Neuronal stem cell (in vitro differentiated cells): ENCODE measurements at places on chromosomes 16 and 17.

DNA sequence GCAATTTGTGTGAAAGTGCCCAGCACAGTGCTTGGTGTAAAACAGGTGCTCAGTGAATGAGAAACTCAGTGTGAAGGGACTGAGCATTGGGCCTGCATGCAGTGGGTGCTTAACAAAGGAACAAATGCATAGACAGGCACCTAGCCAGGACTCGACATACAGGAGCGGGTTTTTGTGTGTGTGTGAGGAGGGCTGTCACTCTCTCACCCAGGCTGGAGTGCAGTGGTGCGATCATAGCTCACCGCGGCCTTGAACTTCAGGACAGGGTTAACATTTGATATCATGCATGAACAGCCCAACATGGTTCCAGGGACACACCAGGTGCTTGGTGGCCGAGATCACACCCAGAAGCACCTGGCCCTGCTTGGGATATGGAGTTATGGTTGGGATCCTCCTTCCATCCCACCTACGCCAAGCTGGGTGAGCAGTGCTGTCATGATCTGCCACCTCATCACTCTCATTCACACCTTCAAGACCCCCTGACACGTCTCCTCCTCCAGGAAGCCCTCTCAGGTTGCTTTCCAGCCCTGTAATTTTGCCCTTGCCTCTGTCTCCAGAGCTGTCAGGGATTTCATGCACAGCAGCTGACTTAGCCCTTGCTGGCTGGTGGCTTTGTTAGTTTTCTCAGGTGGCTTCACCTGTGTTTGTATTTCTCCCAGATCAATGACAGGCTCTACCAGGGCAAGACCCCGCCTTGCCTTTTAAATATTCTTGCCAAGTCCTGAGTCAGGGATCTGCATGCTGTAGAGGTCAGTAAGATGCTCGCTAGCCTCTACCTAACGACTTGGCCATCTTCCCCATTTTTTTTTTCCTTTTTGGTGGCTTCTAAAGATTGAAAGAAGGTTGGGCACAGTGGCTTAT, 66.4 kb downstream of the OR1D5 start:
- DNase-seq = no peak

GRCh38 chr17:57135789-57136291, 50.8 kb downstream of the AKAP1 start:
- DNase-seq = no peak

DNA sequence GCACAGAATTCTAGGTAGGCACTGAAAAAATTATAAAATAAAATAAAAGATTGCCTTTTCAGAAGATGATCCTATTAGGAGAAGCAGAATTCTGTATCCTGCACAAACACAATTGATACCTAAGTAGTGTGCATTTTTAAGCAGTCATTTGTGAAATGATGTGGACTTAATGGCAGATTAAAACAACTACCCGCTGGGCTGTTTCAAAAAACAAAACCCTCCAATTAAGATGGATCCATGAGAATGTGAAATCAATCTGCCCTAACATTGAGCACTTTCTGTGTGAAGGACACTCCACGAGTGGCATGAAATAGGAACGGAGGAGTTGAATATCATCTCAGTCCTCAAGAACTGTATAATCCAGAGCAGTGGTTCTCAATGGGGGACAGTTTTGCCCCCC, 1012.8 kb upstream of the EEF2KMT start:
- DNase-seq = no peak

GRCh38 chr17:6040504-6040903, 29.7 kb upstream of the WSCD1 start:
- no peak for DNase-seq

DNA sequence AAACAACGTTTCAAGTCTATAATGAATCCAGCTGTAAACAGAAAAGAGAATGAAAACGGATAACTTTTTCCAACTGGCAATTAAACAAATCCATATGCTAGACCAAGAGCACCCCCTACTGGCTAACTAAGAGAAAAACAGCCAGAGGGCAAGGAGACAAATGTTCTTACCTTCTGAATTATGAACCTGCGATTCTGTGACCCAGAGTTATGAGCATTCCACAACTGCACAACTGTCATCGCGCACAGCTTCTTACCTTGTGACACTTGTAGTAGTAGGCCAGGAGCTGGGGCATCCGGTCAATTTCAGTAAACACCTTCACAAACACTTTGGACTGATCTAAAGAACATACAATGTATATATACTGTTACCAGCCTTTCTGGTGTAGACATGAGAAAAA, 18.6 kb downstream of the COG7 start:
- peak; percentile 62 for DNase-seq

DNA sequence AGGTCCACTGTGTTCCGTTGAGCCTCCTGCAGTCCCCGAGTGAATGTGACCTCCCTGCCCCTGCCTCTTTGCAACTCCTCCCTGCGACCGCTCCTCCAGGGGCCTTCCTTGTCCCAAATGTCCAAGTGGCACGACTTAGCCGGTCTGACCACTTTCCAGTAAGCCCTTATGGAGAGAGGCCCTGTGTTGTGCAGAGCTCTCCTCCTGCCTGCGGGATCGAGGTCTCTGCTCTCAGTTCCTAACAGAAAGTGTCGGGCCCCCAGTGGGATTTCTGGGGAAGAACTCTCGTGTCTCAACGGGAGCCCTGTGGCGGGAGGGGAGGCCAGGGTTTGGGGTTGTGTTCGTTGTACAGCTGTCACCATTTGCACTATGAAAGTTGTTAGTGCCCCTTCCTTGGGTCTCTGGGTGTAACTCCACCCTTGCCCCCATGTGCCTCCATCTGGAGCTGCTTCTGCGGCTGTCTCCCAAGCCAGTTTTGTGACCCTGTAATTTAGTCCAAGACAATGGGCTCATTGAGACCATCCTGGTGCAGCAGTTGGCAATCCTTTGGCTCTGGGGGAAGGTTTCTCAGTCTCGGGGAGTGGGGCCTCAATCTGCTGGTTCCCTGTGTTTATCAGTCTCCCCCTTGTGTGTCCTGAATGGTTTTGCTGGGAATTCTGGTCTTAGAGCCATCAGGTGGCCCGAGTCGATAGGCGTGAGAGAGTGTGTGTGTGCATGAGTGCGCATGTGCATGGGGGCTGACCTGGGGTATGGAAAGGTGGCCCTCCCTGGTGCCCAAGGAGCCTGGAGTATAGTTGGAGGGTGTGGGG, 234.5 kb downstream of the SEC14L1 start:
- DNase-seq = no peak

- DNase-seq = no peak
Measured at GRCh38 chr17:50675627-50676026, 32.1 kb downstream of the ANKRD40 start.

DNA sequence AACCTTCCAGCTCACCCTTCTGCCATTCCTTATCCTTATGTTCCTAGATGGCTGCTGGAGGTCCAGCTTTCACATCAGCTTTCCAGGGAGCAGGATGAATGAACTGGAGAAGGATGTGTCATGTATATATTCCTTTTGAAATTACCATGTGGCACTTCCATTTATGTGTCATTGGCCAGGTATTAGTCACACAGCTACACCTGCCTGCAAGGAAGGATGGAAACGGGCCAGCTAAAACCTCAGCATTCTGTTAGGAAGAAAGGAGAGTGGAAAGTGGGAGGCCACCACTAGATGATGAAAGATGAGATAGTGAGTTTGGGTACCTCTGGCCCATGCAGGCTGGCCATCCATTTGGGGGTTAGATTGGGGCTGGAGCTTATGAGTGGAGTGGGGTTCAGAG, 67.5 kb downstream of the KSR1 start:
- DNase-seq = no peak

- no peak for DNase-seq
Measured at GRCh38 chr16:89737341-89738071, 16.2 kb downstream of the ZNF276 start.

DNA sequence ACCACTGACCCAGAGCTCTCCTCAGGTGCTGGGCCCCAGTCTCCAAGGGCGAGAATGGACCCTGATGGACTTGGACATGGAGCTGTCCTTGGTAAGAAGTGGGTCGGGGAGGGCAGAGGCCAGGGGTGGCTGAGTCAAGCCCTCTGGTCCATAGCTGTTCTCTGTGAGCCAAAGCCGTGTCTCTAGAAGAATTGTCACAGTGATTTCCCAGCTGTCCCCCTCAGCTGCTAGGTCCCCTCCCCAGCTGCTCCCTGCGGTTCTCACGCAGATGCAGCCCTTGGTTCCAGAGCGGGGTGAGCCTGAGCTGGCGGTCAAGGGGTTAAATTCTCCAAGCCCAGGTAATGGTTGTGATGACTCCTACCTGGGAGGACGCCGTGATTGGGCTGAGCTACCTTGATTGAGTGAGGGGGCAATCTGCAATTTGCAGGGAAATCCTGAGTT, 1.3 kb upstream of the NOL3 start:
- DNase-seq = no peak

DNA sequence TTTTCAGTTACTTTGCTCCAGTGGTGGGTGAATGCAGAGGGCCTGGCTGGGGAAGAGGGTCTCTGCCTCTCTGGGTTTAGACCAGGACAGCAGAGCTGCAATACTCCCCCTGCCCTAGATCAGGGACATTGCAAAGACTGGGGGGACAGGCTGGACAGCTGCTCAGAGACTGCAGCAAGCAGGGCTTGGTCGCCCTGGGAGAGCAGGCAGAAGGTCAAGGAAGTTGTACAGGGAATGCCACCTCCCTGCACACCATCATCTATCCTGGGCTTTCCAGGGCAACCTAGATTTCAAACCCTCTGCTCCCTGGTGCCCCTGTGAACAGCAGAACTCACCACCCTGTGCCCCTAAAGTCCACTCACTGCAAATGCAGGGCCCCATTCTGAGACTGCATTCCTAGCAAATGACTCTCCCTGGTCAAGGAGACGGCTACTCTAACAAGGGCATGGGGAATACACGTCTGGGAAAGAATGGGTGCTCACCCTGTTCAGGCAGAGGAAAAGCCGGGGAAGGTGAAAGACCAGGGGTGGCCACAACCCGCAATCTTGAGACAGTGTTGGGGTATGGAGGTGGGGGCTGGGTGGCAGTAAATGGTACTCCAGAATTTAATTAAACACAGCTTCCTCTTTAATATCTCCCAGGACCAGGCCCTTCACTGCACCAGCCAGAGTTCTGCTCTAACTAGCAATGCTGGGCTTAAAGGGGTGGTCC, 1.0 kb downstream of the KIFC3 start:
- no peak for DNase-seq

- DNase-seq = no peak
Measured at GRCh38 chr17:39969375-39969774, 6.6 kb downstream of the GSDMA start.

DNA sequence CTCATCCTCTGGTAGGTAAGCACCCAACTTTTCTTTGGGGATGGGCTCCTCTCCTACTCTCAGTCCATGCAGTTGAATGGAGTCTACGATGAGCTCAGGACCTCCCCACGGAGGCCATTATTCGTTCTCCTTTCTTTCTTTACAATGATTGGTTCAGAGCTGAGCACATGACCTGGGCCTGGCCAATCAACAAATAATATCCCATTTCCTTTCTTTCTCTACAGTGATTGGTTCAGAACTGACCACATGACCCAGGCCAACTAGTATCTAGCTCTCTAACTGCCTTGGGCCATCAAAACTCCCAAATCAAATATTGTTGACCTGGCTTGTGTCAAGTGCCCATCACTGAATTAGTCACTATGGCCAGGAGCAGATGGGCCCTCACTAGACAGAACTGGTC, 129.2 kb downstream of the USP31 start:
- DNase-seq = no peak

- no peak for DNase-seq
Measured at GRCh38 chr16:88768071-88768783, 16.8 kb downstream of the PIEZO1 start.

GRCh38 chr17:69480245-69480644, 65.7 kb downstream of the MAP2K6 start:
- no peak for DNase-seq

GRCh38 chr16:27951489-27952120, 111.9 kb downstream of the GSG1L start:
- no peak for DNase-seq

DNA sequence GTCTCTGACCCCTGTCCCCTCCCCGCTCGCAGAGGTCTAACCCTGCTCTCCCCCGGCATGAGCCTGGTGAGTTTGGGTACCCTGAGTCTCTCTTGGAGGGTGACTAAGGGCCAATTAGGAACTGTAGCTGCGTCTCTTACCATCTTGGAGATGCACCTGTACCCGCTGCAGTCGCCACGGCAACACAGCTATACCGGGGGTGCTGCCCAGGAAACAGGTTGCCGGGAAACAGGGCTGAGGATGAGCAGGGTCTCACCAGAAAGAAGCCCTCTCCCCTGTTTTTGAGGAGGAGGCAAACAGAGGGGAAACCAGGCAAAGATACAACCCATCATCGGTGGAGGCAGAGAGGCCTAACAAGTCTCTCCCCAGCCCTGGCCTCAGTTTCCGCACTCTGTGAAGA, 140.2 kb downstream of the TMEM132E start:
- no peak for DNase-seq

GRCh38 chr16:80174416-80174815, 366.4 kb upstream of the DYNLRB2 start:
- no peak for DNase-seq

DNA sequence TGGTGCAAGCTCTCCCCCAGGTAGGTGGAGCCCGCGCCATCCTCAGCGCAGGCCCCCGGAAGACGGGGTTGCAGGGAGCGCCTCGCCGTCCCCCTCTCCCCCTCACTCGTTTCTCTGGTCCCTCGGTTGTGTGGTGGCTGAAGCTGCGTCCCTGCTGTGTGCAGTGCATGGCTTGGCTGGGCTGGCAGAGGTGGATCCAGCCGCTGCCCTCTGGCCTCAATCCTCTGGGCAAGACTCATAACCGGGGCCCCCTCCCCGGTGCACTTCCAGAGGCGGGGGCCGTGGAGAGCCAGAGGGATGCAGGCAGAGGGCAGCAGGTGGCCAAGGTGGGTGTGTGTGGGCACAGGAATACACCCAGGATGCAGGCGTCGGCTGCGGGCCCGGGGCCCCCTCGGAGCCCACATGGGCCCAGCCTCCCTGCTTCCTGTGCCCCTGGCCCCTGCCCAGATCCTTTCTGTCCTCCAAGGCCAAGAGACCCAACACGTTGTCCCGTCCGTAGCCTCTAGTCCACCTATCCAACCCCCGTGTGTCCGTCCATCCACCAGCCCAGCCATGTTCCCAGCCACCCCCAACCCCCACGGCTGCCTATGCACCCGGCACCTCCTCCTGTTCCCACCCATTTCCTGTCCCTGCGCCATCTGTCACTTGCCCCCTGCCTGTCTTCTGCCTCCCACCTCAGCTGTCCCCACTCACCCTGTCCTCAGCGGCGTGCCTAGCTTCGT, 9.3 kb downstream of the TPSG1 start:
- no peak for DNase-seq

DNA sequence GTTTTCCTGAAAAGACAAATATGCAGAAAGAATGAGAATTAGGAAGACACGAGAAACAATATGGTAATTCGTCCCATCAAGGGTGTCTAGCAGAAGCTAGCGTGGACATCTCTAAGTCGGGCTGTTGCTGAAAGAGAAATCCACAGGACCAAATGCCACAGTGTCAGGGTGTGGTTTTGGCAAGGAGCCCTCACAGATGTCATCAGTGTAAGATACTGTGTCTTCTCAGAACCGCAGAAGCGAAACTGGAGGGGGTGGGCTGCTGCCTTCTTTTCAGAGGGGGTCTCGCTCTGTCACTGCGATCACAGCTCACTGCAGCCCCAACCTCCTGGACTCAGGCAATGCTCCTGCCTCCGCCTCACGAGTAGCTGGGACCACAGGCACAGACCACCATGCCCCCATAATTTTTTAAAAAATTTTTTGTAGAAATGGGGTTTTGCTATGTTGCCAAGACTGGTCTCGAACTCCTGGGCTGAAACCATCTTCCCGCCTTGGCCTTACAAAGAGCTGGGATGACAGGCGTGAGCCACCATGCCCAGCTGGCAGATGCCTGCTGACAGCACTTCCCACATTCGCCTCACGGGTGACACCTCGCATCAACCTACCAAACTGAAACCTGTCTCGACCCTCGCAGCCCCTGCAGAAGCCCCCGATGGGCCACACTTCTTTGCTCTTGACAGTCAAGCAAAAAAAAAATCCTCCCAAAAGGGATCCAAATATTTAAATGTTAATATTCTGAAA, 26.2 kb downstream of the TRAP1 start:
- no peak for DNase-seq
